Activated naive CD4-positive, alpha-beta T cell treated with anti-CD3 and anti-CD28 coated beads, Interleukin-2, amount 10 ng/mL, durations not matched to agents 7 days and 5 days (primary cell): ENCODE measurements at places on chromosomes 2 and 18.

GRCh38 chr2:26692897-26693849, 651 bp downstream of the KCNK3 start:
- peak; percentile 29 for DNase-seq

DNA sequence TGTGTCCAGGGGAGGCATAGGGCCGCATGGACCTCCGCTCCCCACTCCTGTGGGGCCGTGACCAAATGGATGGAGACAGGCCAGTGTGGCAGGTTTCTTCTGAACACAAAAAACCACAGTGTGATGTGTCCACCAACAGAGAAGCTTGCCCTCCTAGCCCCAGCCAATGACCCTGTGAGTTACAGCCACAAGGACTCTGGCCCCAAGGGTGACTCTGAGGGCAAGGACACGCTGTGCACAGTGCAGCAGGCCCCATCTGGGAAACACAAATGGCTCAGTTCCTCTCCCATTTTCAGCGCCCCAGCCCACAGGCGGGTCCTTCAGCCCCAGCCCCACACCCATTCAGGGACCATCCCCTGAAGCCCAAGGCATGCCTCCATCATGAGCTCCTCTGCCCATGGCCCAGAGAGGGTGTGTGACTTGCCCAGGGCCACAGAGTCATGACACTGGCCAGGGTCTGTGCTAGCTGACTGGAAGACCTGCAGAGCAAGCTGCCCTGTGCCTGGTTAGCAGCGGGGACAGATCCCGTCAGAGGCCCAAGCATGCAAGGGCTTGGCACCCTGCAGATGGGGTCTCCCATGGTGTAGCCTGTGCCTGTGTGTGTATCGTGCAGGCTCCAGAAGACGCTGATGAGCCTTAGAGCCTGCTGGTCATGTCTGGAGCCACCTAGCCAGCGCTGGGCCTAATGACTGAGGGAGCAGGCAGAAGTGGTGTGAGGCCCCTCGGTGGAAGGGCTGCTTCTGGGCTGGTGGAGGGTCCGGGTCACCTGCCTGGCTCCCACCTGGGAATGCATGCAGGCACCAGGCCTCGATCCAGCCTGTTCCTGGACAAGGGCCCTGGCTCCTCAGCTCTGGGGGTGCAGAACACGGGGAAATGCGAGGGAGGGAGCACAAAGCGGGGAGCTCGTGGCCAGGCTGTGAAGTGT, 47.7 kb downstream of the HS6ST1 start:
- no peak for DNase-seq

DNA sequence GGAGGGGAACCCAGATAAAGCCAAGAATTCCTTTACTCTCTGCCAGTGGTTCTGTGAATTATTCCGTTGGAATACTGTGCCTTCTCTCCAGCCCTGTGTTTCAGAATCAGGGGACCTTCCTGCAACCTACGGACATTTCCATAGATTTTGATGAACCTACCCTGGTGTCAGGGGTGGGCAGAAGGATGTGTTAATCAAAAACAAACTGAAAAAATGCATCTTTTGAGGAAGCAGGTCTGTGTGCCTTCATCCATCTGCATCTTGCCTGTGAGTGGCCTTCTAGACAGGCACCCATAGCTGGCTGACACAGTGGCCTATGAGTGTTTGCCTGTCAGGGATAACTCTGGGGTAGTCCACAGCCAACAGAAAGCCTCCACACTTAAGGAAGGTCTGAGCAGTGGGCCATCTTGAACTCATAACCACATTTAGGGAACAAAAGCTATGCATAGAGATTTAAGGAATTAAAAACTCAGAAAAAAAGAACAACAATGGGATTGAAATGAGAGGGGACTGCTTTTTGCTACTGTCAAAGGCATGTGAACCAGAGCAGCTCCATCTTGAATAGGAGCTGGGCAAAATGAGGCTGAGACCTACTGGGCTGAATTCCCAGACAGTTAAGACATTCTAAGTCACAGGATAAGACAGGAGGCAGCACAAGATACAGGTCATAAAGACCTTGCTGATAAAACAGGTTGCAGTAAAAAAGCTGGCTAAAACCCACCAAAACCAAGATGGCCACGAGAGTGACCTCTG, 45.9 kb upstream of the ITGA6 start:
- DNase-seq = no peak

GRCh38 chr2:47002480-47003381, 87.1 kb upstream of the MCFD2 start:
- no peak for DNase-seq

GRCh38 chr2:210459880-210460279, 16.7 kb downstream of the LANCL1 start:
- no peak for DNase-seq

DNA sequence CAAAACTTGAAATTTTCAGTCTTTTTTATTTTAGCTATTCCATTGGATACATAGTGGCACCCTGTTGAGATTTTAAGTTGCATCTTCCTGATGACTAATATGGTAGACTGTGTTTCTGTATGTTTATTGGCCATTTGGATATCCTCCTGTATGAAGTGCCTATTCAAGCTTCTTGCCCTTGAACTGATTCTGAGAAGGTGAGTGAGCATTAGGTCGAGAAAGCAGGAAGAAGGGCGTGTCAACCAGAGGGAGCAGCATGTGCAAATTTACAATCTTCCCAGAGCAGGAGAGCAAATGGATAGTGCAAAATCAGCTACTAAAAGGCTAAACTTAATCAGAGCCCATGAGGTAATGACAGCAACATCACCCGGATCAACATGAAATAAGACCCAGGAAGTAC, 8.6 kb downstream of the INPP1 start:
- no peak for DNase-seq

- no peak for DNase-seq
Measured at GRCh38 chr2:21644266-21644665, 520.5 kb downstream of the TDRD15 start.

DNA sequence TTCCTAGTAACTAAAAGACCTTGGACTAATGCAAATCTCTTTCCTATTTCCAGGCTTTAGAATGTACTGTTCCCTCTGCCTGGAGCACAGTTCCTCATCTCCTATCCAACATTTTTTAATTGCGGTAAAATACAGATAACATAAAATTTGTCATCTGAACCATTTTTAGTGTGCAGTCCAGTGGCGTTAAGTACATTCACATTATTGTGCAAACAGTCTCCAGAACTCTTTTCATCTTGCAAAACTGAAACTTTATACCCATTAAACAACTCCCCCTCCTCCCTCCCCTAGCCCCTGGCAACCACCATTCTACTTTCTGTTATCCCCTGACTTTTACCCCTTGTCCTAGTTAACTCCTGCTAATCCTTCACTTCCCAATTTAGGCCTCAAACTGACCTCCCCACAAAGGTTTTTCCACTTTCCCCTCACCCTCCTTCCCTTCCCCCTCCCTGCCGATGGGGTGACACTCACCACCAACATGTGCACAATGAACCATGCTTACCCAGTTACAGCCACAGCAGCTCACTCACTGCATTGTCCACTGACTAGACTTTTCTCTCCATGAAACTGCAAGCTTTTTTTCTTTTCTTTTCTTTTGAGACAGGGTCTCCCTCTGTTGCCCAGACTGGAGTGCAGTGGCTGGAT, 54.8 kb downstream of the KIAA2012 start:
- DNase-seq = no peak

DNA sequence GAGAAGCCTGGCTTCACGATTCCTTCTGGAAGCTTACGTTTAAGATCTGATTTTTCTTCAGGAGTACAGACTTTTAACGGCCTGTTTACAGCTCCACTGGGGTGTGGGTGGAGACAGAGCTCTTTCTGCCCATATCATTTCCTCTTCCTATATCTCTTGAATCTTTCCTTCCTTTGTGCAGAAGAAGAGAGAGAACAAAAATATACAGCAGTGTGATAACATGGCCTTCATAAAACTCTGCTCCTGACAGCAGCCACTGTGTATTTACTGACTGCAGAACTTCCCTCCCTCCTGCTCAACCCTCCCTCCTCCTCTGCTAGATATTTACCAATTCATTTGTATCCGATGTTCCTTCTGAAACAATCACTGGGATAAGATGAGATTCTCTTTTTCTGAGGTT, 34.1 kb upstream of the REEP1 start:
- no peak for DNase-seq

- DNase-seq = no peak
Measured at GRCh38 chr2:7736646-7737305, 819.6 kb downstream of the RNF144A start.

GRCh38 chr2:34985474-34985873, 1370.1 kb upstream of the CRIM1 start:
- DNase-seq = no peak

DNA sequence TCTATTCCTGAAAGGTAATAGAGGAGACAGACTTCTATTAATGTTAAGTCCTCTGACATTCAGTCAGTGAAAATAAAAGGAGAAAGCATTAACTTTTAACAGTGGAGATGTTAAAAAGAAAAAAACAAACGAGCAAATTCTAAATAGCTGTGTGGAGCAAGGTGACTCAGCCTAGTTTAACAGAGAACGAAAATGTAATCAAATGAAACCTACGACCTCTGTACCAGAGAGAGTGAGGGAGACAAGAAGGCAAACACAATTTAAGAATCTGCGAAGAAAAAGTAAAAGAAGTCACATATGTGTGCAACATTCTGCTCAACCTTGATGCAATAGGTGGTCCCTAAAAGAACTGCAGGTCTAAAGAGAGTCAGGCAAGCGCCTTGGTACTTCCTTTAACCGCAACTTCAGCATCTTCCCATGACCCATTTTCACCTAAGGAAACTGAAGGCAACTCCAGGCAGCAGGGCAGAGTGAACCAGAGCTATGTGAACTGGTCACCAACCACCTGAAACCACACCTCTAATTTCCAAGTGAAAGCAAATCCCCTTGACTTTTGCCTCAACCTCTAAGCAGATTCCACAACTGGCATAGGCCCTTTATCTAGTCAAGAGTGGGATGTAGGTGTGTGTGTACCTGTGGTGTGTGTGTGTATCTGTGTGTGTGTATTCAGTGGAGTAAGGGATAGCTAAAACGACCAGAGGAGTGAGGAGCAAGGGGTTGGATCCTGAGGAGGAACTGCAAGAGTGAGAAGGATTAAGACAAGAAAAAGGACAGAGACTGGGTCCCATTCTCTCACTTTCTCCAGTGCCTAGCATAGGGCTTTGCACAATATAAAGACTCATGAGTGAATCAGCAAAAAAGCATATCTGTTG, 43.0 kb downstream of the FIGN start:
- no peak for DNase-seq

- no peak for DNase-seq
Measured at GRCh38 chr18:48140731-48141130, 210.3 kb upstream of the SMAD2 start.

DNA sequence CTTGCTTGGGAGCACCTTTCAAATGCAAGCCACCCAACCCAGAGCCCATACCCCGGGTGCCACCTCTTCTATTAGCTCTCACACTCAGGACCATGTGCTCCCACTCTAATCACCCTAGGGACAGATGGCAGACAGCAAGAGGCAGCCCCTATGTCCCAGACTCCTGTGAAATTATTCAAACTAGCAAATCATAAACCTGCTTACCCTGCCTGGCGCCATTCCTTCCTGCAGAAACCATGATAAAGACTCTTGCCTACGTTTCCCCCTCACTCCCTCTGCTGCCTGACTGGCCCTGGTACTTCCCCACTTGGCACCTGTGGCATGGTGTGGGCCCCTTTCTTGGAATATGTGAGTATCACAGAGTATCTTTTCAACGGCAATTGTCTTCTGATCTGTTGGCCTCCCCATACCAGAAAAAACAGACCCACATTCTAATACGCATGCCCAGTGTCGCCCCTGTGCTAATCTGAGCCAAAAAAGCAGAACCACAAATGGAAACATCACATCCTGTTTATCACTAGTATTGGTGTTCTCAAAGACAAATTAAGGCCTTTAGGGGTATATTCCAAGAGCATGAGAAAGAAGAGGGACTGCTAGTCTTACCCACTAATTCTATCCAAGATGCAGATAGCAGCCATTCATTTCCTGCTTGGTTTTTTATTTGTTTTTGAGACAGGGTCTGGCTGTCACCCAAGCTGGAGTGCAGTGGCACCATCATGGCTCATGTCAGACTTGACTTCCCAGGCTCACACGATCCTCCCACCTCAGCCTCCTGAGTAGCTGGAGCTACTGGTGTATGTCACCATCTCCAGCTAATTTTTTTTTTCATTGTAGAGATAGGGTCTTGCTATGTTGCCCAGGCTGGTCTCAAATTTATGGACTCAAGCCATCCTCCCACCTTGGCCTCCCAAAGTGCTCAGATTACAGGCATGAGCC, 44.1 kb upstream of the TTC39C start:
- DNase-seq = peak; percentile 66

DNA sequence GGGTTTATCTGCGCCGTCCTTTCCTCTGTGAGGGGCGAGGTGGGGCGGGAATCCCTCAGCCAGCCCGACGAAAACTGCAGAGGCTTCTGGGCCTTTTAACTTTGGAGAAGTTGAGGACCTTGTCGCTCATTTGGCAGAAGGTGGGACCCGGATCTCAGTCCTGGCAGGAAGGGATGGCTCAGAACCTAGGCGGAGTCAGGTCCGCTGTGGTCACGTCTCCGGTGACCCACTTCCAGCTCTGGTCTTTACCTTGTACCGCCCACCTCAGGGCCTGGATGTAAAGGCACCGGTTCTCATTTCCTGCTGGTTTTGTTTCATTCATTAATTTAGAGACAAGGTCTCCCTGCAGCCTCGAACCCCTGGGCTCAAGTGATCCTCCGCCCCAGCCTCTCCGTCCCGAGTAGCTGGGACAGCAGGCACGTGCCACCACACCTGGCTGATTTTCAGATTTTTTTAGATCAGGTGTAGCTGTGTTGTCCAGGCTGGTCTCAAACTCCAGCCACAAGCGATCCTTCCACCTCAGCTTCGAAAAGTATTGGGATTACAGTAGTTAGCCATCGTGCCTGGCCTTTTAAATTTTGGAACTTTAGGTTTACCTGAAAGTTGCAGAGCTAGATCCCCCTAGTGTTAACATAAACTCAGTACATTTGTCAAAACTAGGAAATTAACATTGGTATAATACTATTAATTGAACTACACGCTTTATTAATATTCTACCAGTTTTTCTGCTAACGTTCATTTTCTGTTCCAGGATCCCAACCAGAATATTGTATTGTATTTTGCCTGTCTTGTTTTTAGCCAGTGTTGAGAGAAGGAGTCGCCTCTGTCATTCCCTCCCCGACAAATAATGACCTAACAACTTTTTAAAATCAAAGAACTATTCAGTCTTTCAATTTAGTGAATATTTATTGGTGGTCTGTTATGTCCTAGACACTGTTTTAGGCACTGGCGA, 852 bp downstream of the POLI start:
- peak; percentile 71 for DNase-seq

DNA sequence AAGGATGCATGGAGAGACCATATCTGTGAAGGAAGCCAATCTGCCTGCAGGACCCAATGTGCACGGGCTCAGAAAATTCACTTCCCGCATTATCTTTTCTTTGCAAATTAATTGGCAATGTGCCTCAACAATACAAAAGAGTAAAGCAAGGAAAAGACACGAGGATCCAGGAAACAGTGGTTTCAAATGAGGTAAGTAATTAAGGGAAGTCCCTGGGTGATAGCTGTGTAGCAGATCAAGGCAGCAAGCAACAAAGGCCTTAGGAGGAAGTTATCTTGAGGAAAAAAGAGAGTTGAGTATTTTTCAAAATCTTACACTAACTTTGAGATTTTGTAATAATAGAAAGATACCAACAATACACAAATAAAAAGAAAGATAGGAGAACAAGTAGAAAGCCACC, 44.3 kb upstream of the TGIF1 start:
- DNase-seq = no peak

GRCh38 chr2:146301287-146301686, 1543.5 kb upstream of the ACVR2A start:
- DNase-seq = no peak

- no peak for DNase-seq
Measured at GRCh38 chr2:102461188-102461587, 11.8 kb upstream of the SLC9A4 start.

- no peak for DNase-seq
Measured at GRCh38 chr2:44310287-44310686, 35.0 kb downstream of the SLC3A1 start.

- DNase-seq = peak; percentile 32
Measured at GRCh38 chr18:23384778-23385736, 68.0 kb upstream of the RIOK3 start.
